8988T (cell line): ENCODE measurements at places on chromosomes 5 and 9.

GRCh38 chr9:120628207-120628924, 48.4 kb upstream of the CDK5RAP2 start:
- no peak for DNase-seq

- no peak for DNase-seq
Measured at GRCh38 chr9:15304632-15305031, 2.4 kb downstream of the TTC39B start.

GRCh38 chr5:16538006-16538405, 72.4 kb upstream of the ZNF622 start:
- DNase-seq, result no peak

DNA sequence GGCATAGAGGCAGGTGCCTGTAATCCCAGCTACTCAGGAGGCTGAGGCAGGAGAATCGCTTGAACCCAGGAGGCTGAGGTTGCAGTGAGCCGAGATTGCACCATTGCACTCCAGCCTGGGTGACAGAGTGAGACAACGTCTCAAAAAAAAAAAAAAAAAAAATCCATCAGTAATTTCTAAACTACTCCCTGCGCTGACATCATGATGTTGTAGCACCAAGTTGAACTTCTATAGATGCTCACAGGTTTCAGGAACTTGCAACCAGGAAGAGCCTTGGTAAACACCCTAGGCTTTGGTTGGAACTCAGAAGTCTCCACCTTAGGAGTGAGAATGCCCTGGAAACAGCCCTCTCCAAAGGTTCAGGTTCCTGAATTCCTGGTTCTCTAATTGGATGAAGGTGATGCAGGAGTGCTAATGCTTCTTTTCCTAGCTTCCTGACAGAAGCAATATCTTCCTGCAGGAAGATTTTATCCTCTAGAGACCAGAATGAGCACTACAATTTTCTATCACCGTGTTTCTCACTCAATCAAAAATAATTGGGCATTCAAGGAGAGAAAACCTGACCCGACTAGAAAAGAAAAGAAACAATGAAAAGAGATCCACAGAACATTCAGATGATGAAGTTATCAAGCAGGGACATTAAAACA, 469.6 kb downstream of the GADD45G start:
- DNase-seq, result no peak

DNA sequence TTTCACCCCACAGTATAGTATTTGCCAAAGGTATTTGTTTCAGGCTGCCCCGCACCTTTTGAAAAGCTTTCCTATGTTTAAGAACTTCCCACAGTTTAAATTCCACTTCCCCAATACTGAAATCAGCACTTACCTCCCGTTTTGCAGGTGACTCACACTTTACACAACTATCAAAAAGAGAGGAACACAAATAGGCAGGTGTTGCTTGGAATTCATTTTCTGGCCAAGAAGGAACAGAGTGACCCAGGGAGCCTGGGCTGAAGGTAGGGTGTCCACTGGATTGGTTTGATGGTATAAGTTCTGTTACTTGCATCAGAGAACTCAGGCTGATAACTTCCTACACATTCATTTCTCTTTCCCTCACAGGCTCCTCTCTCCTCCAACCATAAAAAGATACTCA, 60.1 kb upstream of the SLC30A5 start:
- no peak for DNase-seq

GRCh38 chr9:99106044-99106375, 1.1 kb downstream of the TGFBR1 start:
- no peak for DNase-seq

GRCh38 chr5:97095318-97095732, 47.1 kb downstream of the LIX1 start:
- no peak for DNase-seq

DNA sequence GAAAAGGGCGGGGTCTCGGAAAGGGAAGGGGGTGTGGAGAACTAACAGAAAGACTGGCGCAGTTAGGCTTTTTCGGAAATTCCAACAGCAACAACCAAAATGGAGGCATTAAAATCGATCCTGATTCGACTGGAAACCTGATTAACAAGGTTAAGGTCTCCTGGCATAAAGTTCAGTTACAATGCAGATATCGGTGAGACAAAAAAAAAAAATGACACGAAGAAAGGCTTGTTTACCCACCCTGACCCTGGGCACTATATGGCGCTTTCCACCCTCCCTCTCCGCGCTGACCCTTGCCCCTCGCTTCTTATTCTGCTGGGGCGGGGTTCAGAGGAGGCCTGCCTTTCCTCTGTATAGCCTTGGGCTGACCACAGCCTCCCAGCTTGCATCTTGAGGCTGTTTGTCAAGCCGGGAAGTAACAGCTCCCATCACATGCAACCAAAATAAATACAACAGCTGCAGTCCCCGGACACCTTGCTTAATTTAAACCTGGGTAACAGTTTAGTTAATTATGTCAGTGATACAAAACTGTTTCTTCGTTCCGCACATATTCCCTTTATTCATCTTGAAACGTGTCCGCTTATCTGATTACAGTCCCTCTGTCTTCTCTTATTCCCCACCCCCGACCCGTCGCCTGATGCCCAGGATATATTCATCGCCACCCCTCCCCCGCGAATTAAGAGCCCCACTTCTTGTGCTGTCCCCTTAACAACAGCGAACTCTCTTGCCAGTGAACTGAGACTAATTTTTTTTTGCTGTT, 795 bp upstream of the PJA2 start:
- no peak for DNase-seq

DNA sequence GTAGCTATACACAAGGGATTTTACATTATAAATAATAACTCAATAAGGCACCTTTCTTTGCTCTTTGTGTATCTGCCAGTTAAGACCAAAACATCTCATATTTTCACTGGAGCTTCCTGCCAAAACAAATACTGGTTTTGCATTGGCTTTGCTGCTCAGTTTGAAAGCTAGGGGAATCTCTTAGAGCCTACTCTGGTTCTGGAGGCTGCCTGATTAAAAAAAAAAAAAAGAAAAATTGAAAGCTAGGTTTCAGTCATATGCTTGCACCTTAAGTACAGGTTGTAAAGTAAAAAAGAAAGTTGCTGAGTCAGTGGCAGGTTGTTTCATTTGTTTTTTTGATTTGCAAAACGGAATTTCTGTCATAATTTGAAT, 2.3 kb downstream of the DENND4C start:
- no peak for DNase-seq

DNA sequence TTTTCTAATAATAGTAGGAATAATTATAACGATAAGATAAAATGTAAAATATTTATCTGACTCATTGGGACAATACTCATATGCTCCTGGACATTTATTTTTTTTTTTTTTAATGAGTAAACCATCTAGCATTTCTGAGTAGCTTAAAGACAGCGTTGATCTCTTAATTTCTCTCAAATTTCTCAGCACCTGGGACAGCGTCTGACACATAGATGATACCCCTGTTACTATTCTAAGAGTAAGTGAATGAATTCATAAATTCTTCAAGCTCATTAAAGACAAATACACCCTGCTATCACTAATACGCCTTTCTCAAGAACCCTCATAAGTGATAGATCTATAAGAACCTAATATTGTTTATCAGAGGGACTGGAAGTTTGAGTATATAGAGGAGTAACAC, 12.0 kb upstream of the HTR4 start:
- no peak for DNase-seq

DNA sequence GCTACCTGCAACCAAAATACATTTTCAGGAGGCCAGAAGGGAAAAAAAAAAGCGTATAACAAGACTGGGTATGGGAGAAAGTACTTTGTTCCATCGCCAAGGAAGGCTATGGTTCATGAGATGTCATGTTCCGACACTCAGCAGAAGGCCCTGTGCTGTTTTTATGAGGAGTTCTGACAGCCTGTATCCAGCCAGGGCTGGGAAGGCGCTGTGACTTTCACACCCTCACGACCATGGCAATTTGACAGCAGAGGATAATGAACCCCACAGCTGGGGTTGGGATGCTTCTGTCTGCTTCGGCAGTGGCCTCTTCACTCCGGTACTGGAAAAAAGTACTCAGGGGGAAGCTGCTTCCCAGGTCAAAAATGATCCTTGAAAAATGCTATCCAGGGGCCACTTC, 154.4 kb downstream of the PRELID2 start:
- DNase-seq, result no peak

- DNase-seq, result no peak
Measured at GRCh38 chr9:74172874-74173273, 324.3 kb upstream of the RORB start.

- DNase-seq, result no peak
Measured at GRCh38 chr5:111266491-111266890, 42.3 kb downstream of the CAMK4 start.

GRCh38 chr9:125807079-125807478, 59.9 kb downstream of the PBX3 start:
- DNase-seq, result no peak

DNA sequence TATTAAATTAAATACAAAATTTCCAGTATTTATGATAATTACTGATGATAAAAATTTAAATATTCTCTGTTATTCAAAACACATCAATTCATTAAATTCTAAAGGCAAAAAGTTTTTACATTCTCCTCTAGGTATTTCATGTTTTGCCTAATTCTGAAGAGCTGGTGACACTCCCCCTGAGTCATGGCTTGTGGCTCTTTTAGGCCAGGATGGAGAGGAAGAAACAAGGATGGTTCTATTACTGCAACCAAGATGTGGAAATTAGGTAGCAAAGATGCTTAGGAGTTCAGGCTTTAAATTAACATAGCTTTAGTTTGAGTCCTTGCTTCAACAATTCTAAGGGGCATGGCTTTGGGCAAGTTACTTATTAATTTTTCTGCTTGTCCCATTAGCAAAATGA, 1295.8 kb downstream of the EFNA5 start:
- DNase-seq, result no peak
